ENCODE measurements at places on chromosomes 7 and 10. TPM values are rescaled to one million over a fixed set of nuclear protein-coding genes. Genes with fewer than 3 reads are reported as not detected.
A peak's percentile ranks its signal among the peaks of the same experiment; 100 is the strongest.

GRCh38 chr10:122263971-122264370, 7.1 kb upstream of the BTBD16 start:
- DNase-seq, result peak; percentile 83

- DNase-seq, result no peak
These were observed 34.7 kb downstream of the SVIL start for GRCh38 chr10:29600067-29600466.

- no peak for DNase-seq
These were observed 8.0 kb downstream of the SLC18A2 start for GRCh38 chr10:117248750-117249465.

The MRLN gene
- not detected for total RNA-seq

The CREM gene
- 46.1 TPM for total RNA-seq

The FAM13C gene
- total RNA-seq, result 3.4 TPM
